NCI-H1930 (cell line): ENCODE measurements at places on chromosomes 12 and 14.

- DNase-seq: no peak
Measured at GRCh38 chr14:95511687-95512086, 4.8 kb downstream of the SYNE3 start.

DNA sequence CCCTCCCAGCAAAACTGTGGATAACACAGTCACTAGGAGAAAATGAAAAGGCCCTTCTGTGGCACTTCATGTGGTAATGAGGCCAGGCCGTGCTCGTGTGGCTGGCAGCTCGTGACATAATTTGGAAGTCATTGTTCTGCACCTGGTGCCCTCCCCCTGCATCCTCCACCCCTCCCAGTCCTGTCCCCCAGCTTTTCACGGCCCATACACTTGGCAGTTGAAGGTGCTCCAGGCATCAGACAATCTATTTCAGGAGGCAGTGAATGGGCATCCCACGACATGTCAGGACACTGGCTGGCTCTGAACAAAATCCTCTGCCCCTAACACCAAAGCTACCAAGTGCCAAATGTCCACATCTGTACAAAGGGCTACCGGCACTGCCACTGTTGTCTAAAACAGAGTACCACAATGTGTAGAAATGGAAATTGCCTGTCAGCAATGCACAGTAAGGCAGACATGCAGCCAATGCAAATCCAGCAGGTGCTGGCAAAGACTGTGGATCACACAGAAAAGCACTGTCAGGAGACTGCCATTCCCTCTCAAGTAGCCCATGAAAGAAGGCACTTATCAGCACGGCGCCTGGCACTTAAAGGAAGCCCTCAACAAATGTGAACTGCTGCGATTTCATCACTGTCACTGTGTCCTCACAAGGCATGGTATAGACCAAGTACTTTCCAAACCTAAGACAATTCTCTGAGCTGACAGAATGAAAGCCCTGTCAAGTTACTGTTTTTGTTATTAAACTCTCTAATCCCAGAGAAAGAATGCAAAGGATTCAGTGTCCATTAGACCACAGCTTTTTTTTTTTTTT lies 39.1 kb downstream of the CORO1C start:
- no peak for DNase-seq

DNA sequence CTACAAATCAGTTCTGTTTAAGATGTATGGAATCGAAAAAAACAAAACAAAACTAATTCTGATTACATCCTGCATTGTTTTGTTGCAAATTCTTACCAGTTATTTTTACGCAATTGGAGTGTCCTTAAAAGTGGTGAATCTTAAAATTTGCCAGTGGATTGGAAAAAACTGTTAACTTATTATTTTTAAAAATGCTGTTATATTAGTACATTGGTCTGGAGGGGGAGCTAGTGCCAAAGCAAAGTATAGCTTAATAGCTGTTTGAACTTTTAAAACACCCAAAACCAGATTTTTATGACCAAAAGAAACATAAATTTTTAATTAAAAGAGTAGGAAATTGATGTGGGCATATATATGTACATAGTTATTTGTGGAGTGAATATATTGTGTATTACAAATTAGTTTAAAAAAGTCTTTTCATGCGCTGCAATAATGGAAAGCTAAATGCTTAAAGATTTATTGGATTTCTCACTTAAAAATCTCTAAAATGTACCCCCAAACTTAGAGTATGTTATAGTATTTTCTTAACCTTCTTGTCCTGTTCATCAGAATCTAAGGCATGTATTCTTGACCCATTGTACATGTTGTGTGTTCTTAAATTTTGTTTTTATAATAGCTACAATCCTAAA lies 2.5 kb downstream of the FUT8 start:
- DNase-seq: no peak

GRCh38 chr12:71640316-71640715 lies 23.3 kb downstream of the ZFC3H1 start:
- DNase-seq: no peak

DNA sequence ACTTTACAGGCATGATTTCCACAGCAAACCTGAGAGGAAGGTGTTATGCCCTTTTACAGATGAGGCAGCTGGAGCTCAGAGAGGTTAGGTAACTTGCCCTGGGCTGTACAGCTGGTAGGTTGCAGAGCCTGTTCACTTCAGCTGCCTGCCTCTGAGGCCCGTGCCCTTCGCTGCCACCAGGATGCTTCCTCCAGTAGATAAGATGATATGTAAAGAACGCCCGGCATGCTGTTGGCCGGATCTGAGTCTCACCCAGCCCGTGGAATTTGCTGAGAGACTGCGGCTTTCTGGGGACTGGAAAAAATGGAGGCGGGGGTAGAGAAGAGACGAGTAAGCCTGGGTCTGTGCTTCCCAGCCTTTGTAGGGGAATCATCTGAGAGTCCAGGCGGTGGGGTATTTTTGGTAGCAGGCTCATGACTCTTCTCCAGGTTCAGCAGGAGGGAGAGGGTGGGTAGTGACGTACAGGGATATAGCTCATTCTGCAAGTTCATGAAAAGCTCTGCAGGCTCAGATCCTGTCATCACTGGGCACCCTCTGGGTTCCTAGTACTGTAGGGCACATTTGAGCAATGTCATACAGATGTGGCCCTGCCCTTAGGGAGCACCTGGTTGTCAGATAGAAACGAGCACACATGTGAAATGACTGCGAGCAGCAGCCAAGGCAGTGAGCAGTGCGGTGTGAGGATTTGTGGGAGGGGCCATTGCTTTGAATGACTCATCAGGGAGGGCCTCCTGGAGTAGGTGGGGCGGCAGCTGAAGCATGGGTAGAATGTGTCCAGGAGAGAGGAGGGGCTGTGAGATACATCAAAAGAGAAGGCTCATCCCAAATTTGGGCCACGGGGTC lies 159.4 kb downstream of the TSPAN9 start:
- DNase-seq: no peak

DNA sequence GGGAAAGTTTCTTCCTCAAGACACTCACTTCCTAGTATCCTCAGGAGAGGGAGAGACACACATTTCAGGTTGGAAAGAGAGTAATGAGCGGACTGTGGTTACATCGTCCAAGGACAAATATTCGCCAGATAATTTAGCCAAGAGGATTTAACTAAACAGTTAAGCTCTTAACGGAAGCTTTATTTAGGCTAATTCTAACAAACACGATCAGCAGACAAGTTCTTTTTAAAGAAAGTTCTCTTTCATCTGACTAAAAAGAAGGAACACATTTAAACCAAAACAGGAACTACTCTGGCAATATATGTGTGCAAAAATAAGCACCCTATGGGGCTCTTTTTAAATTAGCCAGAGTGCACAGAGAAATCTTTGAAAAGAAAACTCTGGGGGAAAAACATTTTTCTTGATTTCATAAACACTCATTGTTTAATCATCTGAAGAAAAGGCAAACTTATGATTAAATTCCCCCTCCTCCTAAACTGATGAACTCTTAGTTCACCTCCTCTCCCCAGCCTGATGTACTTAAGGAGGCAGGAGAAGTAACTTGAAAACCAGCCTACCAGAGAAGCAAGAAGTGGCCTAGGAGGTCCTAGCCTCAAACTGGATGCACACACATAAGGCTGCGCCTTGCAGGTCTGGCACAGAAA lies 13.3 kb upstream of the BTG1 start:
- no peak for DNase-seq

- DNase-seq: no peak
Measured at GRCh38 chr12:67367843-67368242, 98.7 kb downstream of the CAND1 start.

- DNase-seq: no peak
Measured at GRCh38 chr12:233615-233968, 19.6 kb upstream of the SLC6A12 start.

- DNase-seq: peak; percentile 20
Measured at GRCh38 chr14:60657456-60658210, 8.4 kb upstream of the SIX1 start.

DNA sequence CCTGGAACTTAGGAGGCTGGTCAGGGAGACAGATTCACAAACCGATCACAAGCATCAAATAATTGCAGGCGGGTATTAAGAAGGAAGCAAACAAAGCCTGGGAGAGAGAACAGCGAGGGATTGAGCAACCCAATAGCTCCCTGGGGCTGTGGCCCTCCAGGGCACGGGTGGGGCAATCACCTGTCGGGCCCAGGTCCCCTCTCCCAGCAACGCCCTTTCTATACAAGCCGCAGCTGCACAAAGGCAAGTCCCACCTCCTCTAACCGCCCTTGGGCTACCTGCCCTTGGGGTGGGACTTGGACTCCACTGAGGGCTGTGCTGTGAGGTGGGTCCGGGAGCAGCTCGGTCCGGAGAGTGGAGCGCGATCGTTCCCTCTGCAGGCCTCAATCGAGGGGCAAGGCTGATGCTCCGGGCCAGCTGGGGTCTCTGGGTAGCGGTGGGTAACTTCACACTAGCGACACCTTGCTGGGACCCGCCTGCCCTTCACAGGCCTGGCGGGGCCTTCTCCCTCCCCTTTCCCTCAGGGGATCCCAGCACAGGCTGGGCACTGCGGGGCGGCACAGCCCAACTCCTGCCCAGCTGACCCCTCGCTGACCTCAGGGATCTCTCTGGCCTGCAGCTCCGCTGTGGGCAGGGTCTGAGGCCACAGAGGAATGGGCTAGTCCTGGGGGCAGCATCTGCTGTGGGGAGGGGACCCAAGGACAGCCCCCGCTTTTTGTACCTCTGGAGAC lies 8.0 kb downstream of the PHB2 start:
- peak; percentile 64 for DNase-seq

- no peak for DNase-seq
Measured at GRCh38 chr14:74952697-74953484, 2.5 kb downstream of the PGF start.

DNA sequence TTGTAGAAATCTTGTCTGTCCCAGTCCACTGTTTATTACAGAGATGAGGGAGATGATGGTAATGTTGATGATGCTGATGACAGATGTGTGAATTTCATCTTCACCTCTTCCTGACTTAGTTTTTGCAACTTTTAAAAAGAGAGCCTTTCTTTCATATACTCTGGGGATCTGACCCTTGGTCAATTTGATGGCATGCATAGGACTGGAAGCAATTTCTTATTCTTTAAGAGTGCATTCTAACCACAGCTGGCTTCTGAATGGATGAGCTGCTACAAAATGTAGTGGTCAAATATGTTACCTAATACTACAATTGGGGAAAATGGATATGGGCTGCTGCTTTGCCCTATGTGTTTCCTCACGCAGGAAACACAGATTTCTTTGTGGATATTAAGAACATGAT lies 80.8 kb downstream of the MYRFL start:
- no peak for DNase-seq

GRCh38 chr14:27015065-27015464 lies 417.2 kb upstream of the NOVA1 start:
- no peak for DNase-seq

- DNase-seq: no peak
Measured at GRCh38 chr12:123475246-123475703, 17.3 kb downstream of the SNRNP35 start.

- DNase-seq: no peak
Measured at GRCh38 chr12:58648176-58648575, 272.1 kb downstream of the LRIG3 start.

DNA sequence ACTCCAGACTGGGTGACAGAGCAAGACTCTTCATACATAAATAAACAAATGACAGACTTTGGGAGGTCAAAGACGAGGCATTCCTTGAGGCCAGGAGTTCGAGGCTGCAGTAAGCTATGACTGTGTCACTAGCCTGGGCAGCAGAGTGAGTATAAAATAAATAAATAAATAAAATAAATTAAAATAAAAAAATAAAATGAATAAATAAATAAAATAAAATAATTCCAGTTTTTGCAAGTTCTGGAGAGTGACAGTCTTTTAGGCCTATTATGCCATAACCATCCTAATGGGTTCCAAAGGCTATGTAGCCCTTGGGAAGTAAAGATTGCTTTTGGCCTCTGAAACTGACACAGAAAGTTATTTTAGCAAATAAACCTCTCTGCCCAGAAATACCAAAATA lies 16.5 kb upstream of the NRDE2 start:
- no peak for DNase-seq

DNA sequence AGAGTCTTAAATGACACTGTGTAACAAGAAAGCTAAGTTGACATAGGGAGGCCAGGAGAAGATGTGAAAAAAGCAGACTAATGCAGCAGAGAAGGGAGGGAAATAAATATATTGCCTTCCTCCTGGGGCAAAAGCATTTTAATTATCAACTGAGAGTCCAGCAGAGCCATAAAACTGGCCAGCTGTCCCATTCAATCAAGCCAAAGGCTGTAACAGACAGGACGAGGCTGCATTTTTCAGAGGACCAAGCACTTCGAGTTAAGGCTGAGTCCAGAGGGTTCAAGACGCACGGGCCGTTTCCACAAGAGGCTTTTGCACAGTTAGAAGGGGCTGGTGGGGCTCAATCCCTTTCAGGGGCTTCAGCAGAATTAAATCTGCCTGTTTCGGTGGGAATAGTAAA lies 20.4 kb downstream of the MAP3K9 start:
- no peak for DNase-seq

GRCh38 chr14:98510392-98510791 lies 761.6 kb downstream of the BCL11B start:
- DNase-seq: no peak

GRCh38 chr12:75631831-75632230 lies 120.4 kb upstream of the KRR1 start:
- no peak for DNase-seq

- no peak for DNase-seq
Measured at GRCh38 chr14:74169906-74170305, 69.3 kb upstream of the VSX2 start.

DNA sequence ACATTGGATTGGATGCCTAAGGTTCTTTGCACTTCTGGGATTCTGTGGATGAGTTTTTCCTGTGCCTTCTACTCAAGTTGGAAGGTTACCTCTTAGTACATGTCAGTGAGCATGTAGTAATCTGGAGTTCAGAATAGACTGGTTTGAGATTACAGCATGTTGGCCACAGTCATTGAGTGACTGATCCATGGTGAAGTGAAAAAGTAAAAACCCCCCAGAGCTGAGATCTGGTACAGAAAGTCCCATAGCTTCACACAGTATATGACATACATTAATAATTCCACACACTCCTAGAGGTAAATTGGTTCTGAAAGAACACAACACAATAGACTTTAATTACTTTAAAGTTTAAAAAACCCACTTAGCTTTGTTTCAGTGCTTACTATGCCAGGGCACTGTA lies 11.9 kb upstream of the CCND2 start:
- DNase-seq: no peak

DNA sequence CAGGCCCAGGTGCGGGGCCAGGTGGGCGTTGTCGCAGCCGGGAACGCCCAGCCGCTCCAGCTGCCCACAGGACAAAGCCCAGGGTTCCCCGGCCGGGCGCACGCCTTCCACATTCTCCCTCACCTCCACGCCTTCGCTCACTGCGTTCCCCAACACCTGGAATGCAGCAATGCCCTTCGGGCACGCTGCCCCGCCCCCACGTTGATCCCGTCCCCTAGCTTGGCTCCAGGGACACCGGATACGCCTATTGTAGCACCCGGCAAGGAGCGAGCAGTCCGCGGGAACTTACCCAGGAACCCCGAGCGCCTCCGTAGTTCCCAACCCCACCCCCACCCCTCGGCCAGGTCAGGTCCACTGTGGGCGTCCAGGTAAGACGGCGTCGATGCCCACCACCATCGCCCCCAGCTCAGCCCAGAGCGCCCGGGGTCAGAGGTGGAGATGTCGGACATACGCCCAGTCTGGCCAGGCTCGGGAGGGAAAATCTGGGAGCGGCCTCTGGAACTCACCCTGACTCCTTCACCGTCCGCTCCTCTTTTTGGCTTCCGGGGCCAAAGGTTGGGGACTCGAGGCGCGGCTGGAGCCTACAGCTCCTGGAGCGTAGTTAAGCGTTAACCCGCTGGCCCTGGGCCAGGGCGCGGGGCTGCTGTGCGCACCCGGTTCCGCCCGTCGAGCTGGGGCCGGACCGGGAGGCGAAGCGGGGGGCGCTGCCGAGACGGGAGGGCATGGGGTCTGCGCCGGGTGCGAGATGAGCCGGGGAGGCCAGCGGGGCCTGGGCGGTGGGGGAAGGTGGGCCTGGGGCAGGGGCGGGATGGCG lies 594 bp upstream of the CEP170B start:
- no peak for DNase-seq

- no peak for DNase-seq
Measured at GRCh38 chr14:21902561-21903181, 229.1 kb upstream of the OR4E1 start.
